ENCODE measurements at places on chromosomes 11 and 22.

GRCh38 chr22:28799606-28800307 is 612 bp downstream of the XBP1 start:
- DNase-seq, result no peak

GRCh38 chr11:74397501-74398243 is 561 bp downstream of the PGM2L1 start:
- no peak for DNase-seq

GRCh38 chr11:129944696-129945095 is 49.3 kb upstream of the NFRKB start:
- no peak for DNase-seq

DNA sequence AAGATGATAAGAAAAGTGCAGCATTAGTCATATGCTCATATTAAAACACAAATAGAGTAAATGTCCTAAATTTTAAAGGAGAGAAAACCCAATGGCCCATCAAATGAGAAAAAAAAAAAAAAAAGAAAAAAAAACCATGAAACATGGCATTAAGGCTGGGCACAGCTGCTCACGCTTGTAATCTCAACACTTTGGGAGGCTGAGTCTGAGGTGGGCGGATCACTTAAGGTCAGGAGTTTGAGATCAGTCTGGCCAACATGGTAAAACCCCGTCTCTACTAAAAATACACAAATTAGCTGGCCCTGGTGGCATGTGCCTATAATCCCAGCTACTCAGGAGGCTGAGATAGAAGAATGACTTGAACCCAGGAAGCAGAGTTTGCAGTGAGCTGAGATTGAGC is 515.5 kb upstream of the ANO3 start:
- DNase-seq, result no peak

DNA sequence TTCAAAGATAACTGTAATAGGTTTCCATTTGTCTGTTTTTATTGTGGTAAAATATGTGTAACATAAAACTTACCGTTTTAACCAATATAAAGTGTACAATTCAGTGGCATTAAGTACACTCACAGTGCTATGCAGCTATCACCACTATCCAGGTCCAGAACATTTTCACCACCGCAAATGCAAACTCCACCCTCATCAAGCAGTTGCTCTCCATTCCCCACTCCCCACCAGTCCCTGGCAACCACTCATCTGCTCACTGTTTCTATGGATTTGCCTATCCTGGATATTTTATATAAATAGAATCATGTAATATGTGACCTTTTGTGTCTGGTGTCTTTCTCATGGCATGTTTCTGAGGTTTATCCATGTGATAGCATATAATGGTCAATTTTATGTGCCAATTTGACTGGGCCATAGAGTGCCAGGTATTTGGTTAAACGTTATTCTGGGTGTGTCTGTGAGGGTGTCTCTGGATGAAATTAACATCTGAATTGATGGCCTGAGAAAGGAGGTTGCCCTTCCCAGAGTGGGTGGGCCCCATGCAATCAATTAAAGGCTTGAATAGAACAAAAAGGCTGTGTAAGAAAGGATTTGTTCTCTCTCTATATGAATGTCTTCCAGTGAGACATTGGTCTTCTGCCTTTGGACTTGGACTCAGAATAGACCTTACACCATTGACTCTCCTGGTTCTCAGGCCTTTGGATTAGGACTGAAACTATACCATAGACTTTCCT is 17.2 kb upstream of the SMCO4 start:
- DNase-seq, result no peak

GRCh38 chr11:109363682-109364081 is 58.3 kb upstream of the C11orf87 start:
- no peak for DNase-seq

GRCh38 chr11:22037505-22037904 is 155.4 kb upstream of the ANO5 start:
- no peak for DNase-seq

DNA sequence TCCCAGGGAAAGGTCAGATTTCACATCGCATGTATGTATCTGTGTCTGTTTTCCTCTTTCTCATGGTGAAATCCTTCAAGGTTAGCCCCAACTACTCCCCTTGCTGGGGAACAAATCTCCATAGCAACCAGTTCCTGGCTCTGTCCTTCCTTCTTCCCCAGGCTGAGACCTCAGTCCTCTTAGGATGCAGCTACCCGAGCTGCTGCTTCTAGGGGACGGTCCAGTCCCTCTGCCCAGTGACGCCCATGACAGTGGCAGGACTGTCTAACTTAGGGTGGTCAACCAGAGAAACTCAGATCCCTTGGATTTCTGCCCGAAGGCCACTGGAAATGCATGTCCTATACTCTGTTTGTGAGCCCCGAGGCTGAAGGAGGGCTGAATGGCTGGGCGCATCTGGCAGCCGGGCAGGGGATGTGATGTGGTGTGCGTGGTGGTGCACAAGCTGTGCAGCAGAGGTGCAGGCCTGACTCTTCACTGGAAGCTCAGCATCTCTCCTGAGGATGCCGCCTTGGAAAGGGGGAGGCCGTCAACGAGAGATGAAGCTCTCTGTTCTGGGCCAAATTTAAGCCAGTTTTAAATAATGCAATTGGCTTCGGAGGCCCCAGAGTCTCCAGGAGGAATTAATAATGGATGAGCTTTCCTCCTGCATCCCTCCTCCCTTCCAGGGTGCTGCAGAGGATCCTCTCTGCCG is 118.7 kb upstream of the B3GAT1 start:
- no peak for DNase-seq

DNA sequence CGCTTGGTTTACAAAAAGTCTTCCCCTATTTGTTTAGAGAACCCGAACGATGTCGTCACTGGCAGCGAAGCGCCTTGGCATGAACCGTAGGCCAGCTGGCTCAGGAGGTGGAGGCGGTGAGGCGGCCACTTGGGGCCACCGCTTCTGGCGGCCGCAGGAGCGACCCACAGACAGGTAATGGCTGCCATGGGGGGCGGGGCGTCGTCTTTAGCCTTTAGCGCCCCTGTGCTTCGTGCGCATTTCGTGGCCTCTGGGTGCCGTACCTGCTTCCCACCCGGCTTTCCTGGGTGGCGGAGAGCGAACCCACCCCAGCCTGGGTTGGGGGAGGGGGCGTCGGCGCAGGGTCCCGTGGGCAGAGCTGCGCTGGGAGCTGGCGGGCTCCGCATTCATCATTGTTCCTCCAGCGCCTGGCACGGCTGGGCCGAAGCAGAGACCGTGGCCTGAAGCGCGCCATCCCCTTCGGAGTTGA is 469 bp upstream of the OSBP2 start:
- DNase-seq, result no peak

DNA sequence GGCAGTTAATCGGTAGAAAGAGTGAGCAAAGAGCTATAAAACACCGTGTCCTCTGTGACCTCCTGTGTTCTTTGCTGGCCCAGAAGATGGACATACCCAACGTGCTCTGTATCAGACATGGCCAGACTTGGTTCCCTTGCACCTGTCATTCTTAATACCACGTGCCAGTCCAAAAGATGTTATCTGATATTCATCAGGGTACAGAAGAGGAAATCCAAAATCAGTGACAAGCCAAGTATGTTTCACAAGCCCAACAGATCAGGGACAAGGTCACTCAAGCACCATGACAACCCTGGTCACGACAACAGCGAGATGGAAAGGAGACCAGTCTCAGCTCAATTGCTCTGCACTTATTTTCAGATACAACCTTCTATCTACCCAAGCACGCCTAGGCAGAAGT is 3.4 kb downstream of the LRP4 start:
- DNase-seq, result no peak

- no peak for DNase-seq
Measured at GRCh38 chr11:92580908-92581307, 356.3 kb downstream of the FAT3 start.

DNA sequence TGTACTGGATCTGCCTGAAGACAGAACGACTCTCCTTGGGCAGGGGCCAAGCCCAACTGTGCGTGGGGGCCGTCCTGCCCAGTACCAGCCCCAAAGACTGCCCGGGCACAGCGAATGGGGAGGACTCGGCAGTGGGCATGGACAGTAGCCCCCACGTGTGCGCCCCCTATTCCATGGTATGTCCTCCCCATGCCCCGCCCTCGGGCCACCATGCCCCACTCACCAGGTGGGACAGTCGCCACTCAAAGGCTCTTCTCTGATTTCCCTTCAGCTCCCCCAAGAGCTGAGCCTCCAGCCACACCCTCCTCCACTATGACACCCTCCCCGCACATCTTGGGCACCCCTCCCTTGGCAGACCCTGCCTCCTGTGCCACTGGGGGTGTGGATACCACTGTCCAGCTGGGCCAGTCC is 43.5 kb downstream of the GNB1L start:
- DNase-seq, result no peak

DNA sequence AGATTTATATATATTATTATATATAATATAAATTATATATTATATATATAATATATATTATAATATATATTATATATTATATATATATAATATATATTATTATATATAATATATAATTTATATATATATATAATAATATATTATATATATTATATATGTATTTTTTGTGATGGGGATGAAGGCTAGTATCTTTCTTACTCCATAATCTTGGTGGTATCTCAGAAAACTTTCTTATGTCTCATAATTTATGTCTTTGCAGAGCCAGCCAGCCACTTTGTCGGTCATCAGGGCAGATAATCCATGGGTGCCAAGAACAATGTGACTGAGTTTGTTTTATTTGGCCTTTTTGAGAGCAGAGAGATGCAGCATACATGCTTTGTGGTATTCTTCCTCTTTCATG is at the start of gene OR4S1:
TSS of gene OR4S1 (plus strand) at position 301 of the 400 bp plus-strand sequence. CDS start at position 301, 0 bp downstream.
- DNase-seq, result no peak

GRCh38 chr11:12239396-12239795 is 129.0 kb downstream of the MICAL2 start:
- DNase-seq, result no peak
